Activated CD4-positive, alpha-beta T cell treated with anti-CD3 and anti-CD28 coated beads, Interleukin-2, amount 50 U/mL, for 24 hours (primary cell): ENCODE measurements at places on chromosomes 3 and 15.

GRCh38 chr15:56767315-56767714 is 34.0 kb upstream of the ZNF280D start:
- DNase-seq = no peak

- no peak for DNase-seq
Observed at GRCh38 chr3:171248426-171249111, 211.6 kb downstream of the TNIK start.

- no peak for DNase-seq
Observed at GRCh38 chr15:63519041-63519440, 14.6 kb downstream of the USP3 start.

GRCh38 chr3:1495466-1495865 is 402.6 kb downstream of the CNTN6 start:
- no peak for DNase-seq

DNA sequence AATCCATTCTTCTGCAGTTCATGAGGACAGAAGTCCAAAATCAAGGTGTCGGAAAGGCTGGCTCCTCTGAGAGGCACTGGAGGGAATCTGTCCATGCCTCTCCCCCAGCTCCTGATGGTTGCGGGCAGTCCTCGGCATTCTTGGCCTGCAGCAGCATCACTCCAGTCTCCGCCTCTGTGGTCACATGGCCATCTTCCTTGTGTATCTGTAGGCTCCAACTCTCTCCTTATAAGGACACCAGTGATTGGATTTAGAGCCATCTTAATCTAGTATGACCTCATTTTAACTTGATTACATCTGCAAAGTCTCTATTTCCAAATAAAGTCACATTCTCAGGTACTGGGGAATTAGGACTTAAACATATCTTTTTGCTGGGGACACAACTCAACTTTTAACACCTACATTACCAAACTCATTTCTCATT is 56.0 kb upstream of the FLNB start:
- no peak for DNase-seq

GRCh38 chr3:108208831-108209230 is 13.4 kb downstream of the IFT57 start:
- DNase-seq = no peak

- no peak for DNase-seq
Observed at GRCh38 chr3:142888099-142888480, 793 bp downstream of the PCOLCE2 start.

GRCh38 chr3:174536319-174536718 is 322.8 kb upstream of the NAALADL2 start:
- DNase-seq = no peak

GRCh38 chr3:101010296-101010695 is 17.1 kb upstream of the ABI3BP start:
- no peak for DNase-seq
